GM23248 (cell line): ENCODE measurements at places on chromosomes 3 and 15. TPM values are rescaled to one million over a fixed set of nuclear protein-coding genes. Genes with fewer than 3 reads are reported as not detected.

DNA sequence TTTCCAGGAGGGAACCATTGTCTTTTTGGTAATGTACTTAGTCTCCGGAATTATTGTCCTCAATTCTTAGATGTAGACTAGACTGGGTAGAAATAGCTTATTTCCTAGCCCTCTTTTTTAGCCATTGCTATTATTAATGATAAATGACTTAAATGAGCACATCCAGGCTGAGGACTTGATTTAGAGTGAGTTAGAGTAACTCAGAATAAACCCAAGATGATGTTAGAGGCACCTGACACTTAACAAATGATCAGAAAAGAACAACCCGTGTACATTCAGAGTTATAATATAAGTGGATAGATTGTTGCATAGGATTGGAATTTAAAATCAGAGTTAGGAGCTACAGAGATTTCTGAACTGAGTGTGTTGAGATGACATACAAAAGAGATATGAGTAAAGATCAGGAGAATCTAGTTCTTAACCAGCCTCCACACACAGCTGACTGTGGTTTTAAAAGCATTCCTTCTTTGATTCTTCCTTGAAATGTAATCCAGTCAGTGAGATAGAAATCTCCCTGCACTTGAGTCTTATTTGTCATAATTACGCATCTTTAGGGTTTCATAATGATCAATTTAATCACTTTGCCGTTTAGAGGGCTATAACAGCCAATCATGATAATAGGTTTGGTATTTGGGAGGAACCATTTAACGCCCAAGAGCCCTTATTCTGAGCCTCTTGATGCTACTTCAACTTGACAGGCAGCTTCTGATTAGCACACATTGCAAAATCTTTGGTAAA is 366.5 kb downstream of the GAP43 start:
- peak; percentile 85 for DNase-seq

NME9 gene
- polyA plus RNA-seq, result 0.14 TPM in 1 of 2 replicates, not detected in the other

BFSP2 gene
- not detected in 2 replicates for polyA plus RNA-seq

DNA sequence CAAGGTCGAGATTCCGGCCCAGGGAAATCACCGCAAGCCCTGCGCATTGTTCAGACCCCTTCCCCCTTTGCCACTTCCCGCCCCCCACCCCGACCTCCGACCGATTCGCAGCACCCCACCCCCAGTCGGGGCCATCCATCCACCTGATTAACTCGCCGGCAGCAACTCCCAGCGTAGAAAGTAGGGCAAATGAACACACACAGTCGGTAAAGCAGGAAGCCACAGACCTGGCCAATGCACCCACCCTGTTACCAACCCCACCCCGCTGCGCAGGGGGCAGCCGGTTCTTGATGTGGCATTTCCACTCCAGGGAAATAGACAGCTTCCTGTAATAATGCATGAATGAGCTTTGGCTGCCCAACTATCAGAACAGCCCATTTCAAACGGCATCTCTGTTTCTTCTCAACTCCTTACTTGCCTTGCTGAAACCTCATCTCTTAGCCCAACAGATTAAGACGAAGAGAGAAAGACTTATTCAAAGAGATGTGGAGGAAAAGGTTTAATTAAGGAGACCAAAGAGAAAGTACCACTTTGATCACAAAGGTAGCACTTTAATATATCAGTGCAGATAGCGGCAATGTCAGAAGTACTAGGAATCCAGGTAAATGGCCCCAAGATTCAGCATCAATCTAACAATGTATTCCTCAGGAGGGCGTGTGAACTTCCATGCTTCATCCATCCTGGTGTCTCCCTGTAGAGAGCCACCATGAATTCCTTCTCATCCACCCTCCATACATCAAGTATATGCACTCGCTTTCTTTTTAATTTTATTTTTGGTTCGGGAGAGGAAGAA is 1.9 kb downstream of the TNIK start:
- DNase-seq, result peak; percentile 4

- no peak for DNase-seq
Observed at GRCh38 chr3:8499181-8499611, 2.4 kb upstream of the LMCD1 start.

CNTN6 gene
- polyA plus RNA-seq, result not detected in 2 replicates
